Stimulated activated CD8-positive, alpha-beta memory T cell treated with anti-CD3 and anti-CD28 coated beads, Interleukin-15, amount 100 ng/mL, for 24 hours (primary cell): ENCODE measurements at places on chromosomes 7 and 10.

- no peak for DNase-seq
Measured at GRCh38 chr7:71372991-71373390, 241.0 kb downstream of the GALNT17 start.

DNA sequence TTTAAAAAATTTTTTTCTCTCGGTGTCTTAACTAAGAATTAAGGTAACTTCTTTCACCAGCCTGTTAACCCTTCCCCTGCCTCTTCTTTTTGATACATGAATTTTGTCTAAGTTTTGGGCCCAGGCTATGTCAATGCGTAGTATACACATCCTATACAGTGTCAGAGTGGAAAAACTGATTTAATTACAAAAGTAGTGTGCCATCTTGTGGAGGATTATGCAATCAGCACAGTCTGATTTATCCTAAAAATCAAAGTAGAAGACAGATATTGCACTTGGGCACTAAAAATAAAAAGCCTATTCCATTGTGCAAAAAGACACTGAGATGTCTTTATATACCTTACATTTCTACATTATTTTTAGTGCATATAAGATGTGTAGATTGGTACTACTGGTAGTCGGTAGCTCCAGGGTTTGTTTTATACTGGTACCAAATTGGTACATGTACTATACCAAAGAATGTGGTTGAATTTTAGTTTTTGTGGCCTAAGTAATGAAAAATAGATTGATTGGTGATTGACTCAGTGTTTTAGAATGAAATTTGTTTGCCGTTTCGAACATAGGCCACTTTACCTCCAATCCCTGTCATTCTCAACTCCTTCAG, 96.6 kb downstream of the MKLN1 start:
- no peak for DNase-seq

- no peak for DNase-seq
Measured at GRCh38 chr10:6987536-6987945, 407.5 kb upstream of the PRKCQ start.

GRCh38 chr7:82599895-82600294, 156.3 kb upstream of the CACNA2D1 start:
- no peak for DNase-seq
